Activated CD4-positive, alpha-beta T cell treated with anti-CD3 and anti-CD28 coated beads, Interleukin-2, amount 10 ng/mL, durations not matched to agents 7 days and 5 days (primary cell): ENCODE measurements at places on chromosomes 3 and 15. TPM values are rescaled to one million over a fixed set of nuclear protein-coding genes. Genes with fewer than 3 reads are reported as not detected.

GRCh38 chr3:148513096-148513543, 184.6 kb upstream of the AGTR1 start:
- no peak overlapping the region for H3K27ac ChIP-seq
- no peak overlapping the region for H3K4me3 ChIP-seq
- no peaks in the 10 kb centered on the region for H3K27me3 ChIP-seq
- DNase-seq, result no peak
- no peaks in the 10 kb centered on the region for H3K36me3 ChIP-seq

- no peak overlapping the region for H3K4me3 ChIP-seq
- no peaks in the 10 kb centered on the region for H3K27me3 ChIP-seq
- no peak for DNase-seq
- no peaks in the 10 kb centered on the region for H3K36me3 ChIP-seq
Observed at GRCh38 chr3:81951106-81951505, 189.7 kb upstream of the GBE1 start.

EHD4 gene
- 14.5 TPM for total RNA-seq

- H3K4me3 ChIP-seq, result no peak overlapping the region
- no peaks in the 10 kb centered on the region for H3K4me1 ChIP-seq
- no peak for DNase-seq
- H3K27ac ChIP-seq, result no peak overlapping the region
Observed at GRCh38 chr3:174159604-174160003, 699.5 kb upstream of the NAALADL2 start.

GRCh38 chr15:23422946-23423708, 23.9 kb downstream of the GOLGA6L2 start:
- no peaks in the 10 kb centered on the region for H3K27me3 ChIP-seq
- H3K27ac ChIP-seq, result no peak overlapping the region
- H3K4me1 ChIP-seq, result no peaks in the 10 kb centered on the region
- no peaks in the 10 kb centered on the region for H3K36me3 ChIP-seq
- DNase-seq, result no peak

TMEM158 gene
- 0.55 TPM for total RNA-seq

ATP13A4 gene
- 1.6 TPM for total RNA-seq

DNA sequence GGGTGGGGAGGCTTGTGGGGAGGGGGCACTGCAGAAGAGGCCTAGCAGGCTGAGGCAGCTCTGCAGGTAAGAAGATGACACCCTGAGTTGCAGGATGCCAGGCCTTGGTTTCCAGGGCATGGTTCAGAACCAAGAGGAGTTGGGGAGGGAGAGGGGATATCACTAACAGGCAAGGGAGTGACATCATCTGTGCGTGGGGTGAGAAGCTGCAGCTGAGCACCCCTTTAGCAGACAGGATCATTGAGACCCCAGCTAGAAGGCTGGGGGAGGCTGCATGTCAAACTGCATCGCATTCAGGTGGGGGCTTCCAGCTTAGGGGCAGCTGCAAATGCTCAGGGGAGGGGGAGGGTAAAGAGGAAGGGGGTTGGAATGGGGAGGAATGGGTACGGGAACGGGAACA, 23.0 kb downstream of the CACNA2D2 start:
- peaks cover 5% of the 10 kb centered on the region for H3K4me1 ChIP-seq
- H3K4me3 ChIP-seq, result no peak overlapping the region
- H3K27ac ChIP-seq, result no peak overlapping the region
- DNase-seq, result no peak

DNA sequence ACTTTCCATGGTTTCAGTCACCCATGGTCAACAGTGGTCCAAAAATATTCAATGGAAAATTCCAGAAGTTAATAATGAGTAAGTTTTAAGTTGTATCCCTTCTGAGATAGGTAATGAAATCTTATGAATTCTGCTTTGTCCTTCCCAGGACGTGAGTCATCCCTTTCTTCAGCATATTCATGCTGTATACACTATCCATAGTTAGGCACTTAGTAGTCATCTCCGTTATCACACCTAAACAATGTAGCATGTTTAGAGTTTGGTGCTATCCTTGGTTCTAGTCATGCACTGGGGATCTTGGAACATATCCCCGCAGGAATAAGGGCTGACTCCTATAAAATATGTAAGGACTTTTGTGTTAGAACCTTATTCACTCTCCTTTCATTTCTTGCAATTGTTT, 153.2 kb downstream of the UNC13C start:
- no peaks in the 10 kb centered on the region for H3K27me3 ChIP-seq
- H3K36me3 ChIP-seq, result no peaks in the 10 kb centered on the region
- no peak for DNase-seq

DNA sequence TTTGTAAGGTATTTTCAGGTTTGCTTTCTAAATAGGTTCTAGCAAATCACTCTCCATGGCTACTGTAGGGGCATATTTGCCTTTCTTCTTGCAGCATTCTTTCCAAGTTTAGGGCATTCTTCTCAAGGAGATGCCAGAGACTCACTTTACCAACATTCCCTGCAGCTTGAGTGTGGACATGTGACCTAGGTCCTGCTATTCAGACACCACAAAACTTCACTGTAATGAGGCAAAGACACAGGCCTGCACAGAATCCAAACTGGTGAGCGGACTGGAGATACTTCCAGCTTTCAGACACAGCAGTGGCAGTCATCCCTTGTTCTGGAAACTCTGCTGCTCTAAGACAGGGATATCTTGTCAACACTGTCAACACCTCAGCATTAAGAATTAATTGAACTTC, 146.4 kb upstream of the PFN2 start:
- H3K4me3 ChIP-seq, result no peak overlapping the region
- H3K27ac ChIP-seq, result no peak overlapping the region

- H3K4me3 ChIP-seq, result no peak overlapping the region
- no peak for DNase-seq
- no peaks in the 10 kb centered on the region for H3K4me1 ChIP-seq
- no peaks in the 10 kb centered on the region for H3K36me3 ChIP-seq
- no peak overlapping the region for H3K27ac ChIP-seq
Observed at GRCh38 chr3:117562000-117562399, 852.4 kb downstream of the TUSC7 start.

- peaks cover 20% of the 10 kb centered on the region for H3K4me1 ChIP-seq
- peaks cover 12% of the 10 kb centered on the region for H3K36me3 ChIP-seq
- H3K4me3 ChIP-seq, result no peak overlapping the region
- no peak for DNase-seq
- no peaks in the 10 kb centered on the region for H3K27me3 ChIP-seq
- H3K27ac ChIP-seq, result no peak overlapping the region
Observed at GRCh38 chr3:197810901-197811300, 19.8 kb downstream of the LRCH3 start.

GRCh38 chr3:86788371-86788770, 202.6 kb downstream of the VGLL3 start:
- H3K36me3 ChIP-seq, result no peaks in the 10 kb centered on the region
- DNase-seq, result no peak
- no peaks in the 10 kb centered on the region for H3K27me3 ChIP-seq

DNA sequence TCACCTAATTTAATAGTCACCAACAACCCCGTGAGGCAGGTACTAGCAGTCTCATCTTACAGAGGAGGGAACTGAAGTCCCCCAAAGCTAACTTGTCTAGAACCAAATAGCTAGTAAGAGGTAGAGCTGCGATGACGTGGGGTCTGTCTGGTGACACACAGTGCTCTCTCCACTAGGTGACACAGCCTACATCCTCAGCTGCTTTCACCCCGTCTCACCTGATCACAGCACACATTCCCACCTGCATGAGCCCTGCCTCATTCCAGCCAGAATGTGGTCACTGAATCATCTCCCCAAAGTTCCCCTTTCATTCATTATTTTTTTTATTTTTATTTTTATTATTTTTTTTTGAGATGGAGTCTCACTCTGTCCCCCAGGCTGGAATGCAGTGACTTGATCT, 21.3 kb upstream of the MAGEF1 start:
- DNase-seq, result no peak
- H3K4me1 ChIP-seq, result no peaks in the 10 kb centered on the region
- H3K36me3 ChIP-seq, result no peaks in the 10 kb centered on the region
- no peak overlapping the region for H3K4me3 ChIP-seq
- H3K27me3 ChIP-seq, result peaks cover 3% of the 10 kb centered on the region

DNA sequence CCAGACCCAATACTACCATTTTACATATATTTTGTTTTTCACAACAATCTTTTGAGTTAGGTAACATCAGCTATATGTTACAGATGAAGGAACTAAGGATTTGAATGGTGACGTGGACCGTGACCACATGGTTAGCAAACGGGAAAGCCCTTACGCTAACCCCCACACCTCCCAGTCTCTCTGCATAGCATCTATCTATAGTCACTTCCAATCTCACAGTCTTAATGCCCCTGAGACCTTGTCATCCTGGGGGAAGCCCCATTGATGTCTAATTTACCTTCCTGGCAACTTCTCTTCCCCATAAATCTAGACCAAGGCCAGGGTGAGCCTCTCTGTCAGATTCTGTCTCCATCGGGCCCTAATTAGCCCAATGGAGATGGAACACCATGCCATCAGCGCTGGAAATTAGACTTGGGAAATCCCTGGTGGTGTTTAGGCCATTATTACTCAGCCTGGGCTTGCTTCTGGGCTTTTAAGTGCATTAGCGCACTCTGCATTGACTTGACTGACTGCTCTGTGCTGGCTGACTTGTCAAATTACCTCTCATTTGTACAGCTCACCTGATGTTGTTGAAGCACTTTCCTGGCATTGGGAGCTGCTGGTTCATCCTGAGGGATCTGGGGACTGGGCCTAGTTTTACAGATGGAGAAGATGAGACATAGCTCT, 34.0 kb upstream of the SH3GL3 start:
- no peaks in the 10 kb centered on the region for H3K4me1 ChIP-seq
- DNase-seq, result no peak
- no peaks in the 10 kb centered on the region for H3K36me3 ChIP-seq

- H3K36me3 ChIP-seq, result no peaks in the 10 kb centered on the region
- no peak overlapping the region for H3K27ac ChIP-seq
- no peak for DNase-seq
- H3K4me3 ChIP-seq, result no peak overlapping the region
- H3K4me1 ChIP-seq, result peaks cover 3% of the 10 kb centered on the region
- peaks cover 2% of the 10 kb centered on the region for H3K27me3 ChIP-seq
Observed at GRCh38 chr3:171636666-171637065, 173.6 kb downstream of the PLD1 start.

PAQR5 gene
- total RNA-seq, result not detected

DNA sequence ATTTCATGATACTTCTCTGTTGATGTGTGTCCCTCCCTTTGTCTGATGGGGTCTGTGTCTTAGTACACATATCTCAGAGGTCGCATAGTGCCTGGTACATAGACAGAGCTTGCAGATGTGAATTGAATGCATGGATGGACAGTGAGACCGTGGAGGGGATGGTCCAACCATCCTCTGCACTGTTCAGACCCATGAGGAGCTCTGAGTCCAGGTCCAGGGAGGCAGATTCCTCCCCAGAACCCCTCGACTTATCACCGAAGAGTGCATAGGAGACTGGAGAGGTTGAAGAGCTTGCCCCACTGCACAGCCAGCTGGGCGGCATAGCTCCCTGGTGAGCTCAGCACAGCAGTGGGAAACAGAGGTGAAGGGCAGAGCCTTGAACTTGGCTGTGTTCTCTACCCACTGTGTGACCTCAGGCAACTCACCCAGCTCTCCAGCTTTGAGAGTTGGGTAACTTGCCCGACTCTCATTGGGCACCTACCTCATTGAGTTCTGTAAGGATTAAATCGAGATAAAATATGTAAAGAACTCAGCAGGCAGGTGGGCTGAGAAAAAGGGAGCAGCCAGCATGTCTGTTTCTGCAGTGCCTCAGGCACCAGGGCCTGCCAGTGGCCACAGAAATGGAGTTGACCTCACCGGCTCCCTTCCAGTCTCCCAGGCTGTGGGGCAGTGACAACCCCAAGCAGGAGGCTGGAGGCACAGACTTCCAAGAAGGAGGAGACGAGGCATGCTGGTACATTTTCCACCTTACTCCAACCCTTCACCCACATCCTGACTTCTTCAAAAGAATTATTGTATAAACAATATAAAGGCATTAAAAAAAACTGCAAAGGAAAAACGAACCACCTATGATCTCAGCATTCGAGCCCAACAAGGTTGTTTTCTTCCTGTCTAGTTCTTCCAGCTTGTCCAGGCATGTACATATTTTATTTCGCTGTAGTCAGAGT, 54.1 kb upstream of the TFRC start:
- peaks cover 17% of the 10 kb centered on the region for H3K4me1 ChIP-seq
- no peaks in the 10 kb centered on the region for H3K36me3 ChIP-seq
- H3K27ac ChIP-seq, result peak overlapping the region; percentile 77
- no peak overlapping the region for H3K4me3 ChIP-seq
- peaks cover 3% of the 10 kb centered on the region for H3K27me3 ChIP-seq

- no peaks in the 10 kb centered on the region for H3K27me3 ChIP-seq
- no peak overlapping the region for H3K4me3 ChIP-seq
- no peak overlapping the region for H3K27ac ChIP-seq
- peaks cover 58% of the 10 kb centered on the region for H3K36me3 ChIP-seq
- H3K4me1 ChIP-seq, result peaks cover 19% of the 10 kb centered on the region
Observed at GRCh38 chr3:197241173-197241572, 57.2 kb downstream of the DLG1 start.

- H3K27ac ChIP-seq, result no peak overlapping the region
- no peak overlapping the region for H3K4me3 ChIP-seq
- no peak for DNase-seq
- H3K27me3 ChIP-seq, result peaks cover 9% of the 10 kb centered on the region
- H3K36me3 ChIP-seq, result no peaks in the 10 kb centered on the region
Observed at GRCh38 chr3:44237665-44238064, 4.0 kb upstream of the TOPAZ1 start.

PAQR9 gene
- not detected for total RNA-seq

- H3K27ac ChIP-seq, result peak overlapping the region; percentile 87
- H3K4me3 ChIP-seq, result peak overlapping the region; percentile 60
- no peaks in the 10 kb centered on the region for H3K27me3 ChIP-seq
- H3K4me1 ChIP-seq, result peaks cover 87% of the 10 kb centered on the region
Observed at GRCh38 chr3:50242851-50243542, 7.0 kb downstream of the GNAI2 start.

GRCh38 chr3:188446766-188447165, 292.8 kb downstream of the LPP start:
- peak overlapping the region; percentile 20 for H3K27ac ChIP-seq
- DNase-seq, result no peak
- H3K36me3 ChIP-seq, result peaks cover 33% of the 10 kb centered on the region
- H3K27me3 ChIP-seq, result no peaks in the 10 kb centered on the region
- H3K4me3 ChIP-seq, result no peak overlapping the region
- peaks cover 23% of the 10 kb centered on the region for H3K4me1 ChIP-seq

- H3K4me1 ChIP-seq, result peaks cover 72% of the 10 kb centered on the region
- no peaks in the 10 kb centered on the region for H3K27me3 ChIP-seq
- DNase-seq, result no peak
- H3K4me3 ChIP-seq, result no peak overlapping the region
Observed at GRCh38 chr3:71497367-71497897, 86.1 kb downstream of the FOXP1 start.

LIPC gene
- total RNA-seq, result 1.5 TPM

GRCh38 chr3:138408751-138409570, 25.5 kb upstream of the ESYT3 start:
- no peak overlapping the region for H3K4me3 ChIP-seq
- no peak overlapping the region for H3K27ac ChIP-seq
- H3K4me1 ChIP-seq, result no peaks in the 10 kb centered on the region
- no peaks in the 10 kb centered on the region for H3K36me3 ChIP-seq
- DNase-seq, result no peak
- H3K27me3 ChIP-seq, result peaks cover 13% of the 10 kb centered on the region

ANKUB1 gene
- total RNA-seq, result not detected

MYH15 gene
- 0.15 TPM for total RNA-seq

P2RY1 gene
- 0.19 TPM for total RNA-seq

- H3K4me3 ChIP-seq, result no peak overlapping the region
- no peaks in the 10 kb centered on the region for H3K27me3 ChIP-seq
- no peak overlapping the region for H3K27ac ChIP-seq
Observed at GRCh38 chr3:71244826-71245488, 338.6 kb downstream of the FOXP1 start.

GRCh38 chr3:46898321-46899150, 21.0 kb downstream of the PTH1R start:
- DNase-seq, result peak; percentile 21
- H3K27ac ChIP-seq, result no peak overlapping the region
- H3K27me3 ChIP-seq, result peaks cover 32% of the 10 kb centered on the region
- no peaks in the 10 kb centered on the region for H3K36me3 ChIP-seq
- no peak overlapping the region for H3K4me3 ChIP-seq
